Mammary microvascular endothelial cell (primary cell): ENCODE measurements at places on chromosomes 2 and 18. TPM values are rescaled to one million over a fixed set of nuclear protein-coding genes. Genes with fewer than 3 reads are reported as not detected.

Gene OBSL1
- total RNA-seq: 2.2 and 2.8 TPM in 2 replicates

Gene ACKR3
- total RNA-seq: 0.93 and 2.4 TPM in 2 replicates

Gene SALL3
- total RNA-seq: not detected in 2 replicates

Gene DSG2
- 1.3 and 3.1 TPM in 2 replicates for total RNA-seq

Gene STARD6
- not detected in 2 replicates for total RNA-seq

Gene CPO
- total RNA-seq: not detected in 2 replicates

Gene ST8SIA5
- 0.05 TPM in 1 of 2 replicates, not detected in the other for total RNA-seq

Gene SH3RF3
- 18.1 and 19.1 TPM in 2 replicates for total RNA-seq

Gene CTDSP1
- 58.6 and 66.5 TPM in 2 replicates for total RNA-seq

Gene OSBPL1A
- total RNA-seq: 16.6 and 19.3 TPM in 2 replicates

Gene MERTK
- 13.4 and 14.9 TPM in 2 replicates for total RNA-seq

Gene SERPINB3
- not detected in 2 replicates for total RNA-seq

Gene EVA1A
- total RNA-seq: 59.5 and 78.1 TPM in 2 replicates

Gene C2orf66
- not detected in 2 replicates for total RNA-seq

Gene CYS1
- total RNA-seq: 1.3 TPM in 1 of 2 replicates, not detected in the other

Gene GMPPA
- 35.7 and 45.9 TPM in 2 replicates for total RNA-seq

Gene MAL
- not detected in 2 replicates for total RNA-seq

Gene CYP27C1
- total RNA-seq: not detected in 2 replicates

Gene DNAH6
- under 0.01 and 0.05 TPM in 2 replicates for total RNA-seq

Gene TRIM54
- total RNA-seq: 0.49 TPM in 1 of 2 replicates, not detected in the other
